IMR-90 (cell line): ENCODE measurements at places on chromosomes 5 and 9. TPM values are rescaled to one million over a fixed set of nuclear protein-coding genes. Genes with fewer than 3 reads are reported as not detected.
A peak's percentile ranks its signal among the peaks of the same experiment; 100 is the strongest.

SH3GL2 gene
- under 0.01 TPM in 1 of 2 replicates, not detected in the other for total RNA-seq

SLC46A2 gene
- total RNA-seq, result not detected in 2 replicates

GRCh38 chr9:92727716-92728700, 36.6 kb downstream of the BICD2 start:
- H3K36me3 ChIP-seq, result peaks cover 21% of the 10 kb centered on the region; the same call in 1 of the 2 replicates
- no peak for DNase-seq
- H3K4me1 ChIP-seq, result peaks cover 3% of the 10 kb centered on the region; the same call in 1 of the 2 replicates
- no peaks in the 10 kb centered on the region for H3K27me3 ChIP-seq
- no peak overlapping the region for H3K4me3 ChIP-seq

DNA sequence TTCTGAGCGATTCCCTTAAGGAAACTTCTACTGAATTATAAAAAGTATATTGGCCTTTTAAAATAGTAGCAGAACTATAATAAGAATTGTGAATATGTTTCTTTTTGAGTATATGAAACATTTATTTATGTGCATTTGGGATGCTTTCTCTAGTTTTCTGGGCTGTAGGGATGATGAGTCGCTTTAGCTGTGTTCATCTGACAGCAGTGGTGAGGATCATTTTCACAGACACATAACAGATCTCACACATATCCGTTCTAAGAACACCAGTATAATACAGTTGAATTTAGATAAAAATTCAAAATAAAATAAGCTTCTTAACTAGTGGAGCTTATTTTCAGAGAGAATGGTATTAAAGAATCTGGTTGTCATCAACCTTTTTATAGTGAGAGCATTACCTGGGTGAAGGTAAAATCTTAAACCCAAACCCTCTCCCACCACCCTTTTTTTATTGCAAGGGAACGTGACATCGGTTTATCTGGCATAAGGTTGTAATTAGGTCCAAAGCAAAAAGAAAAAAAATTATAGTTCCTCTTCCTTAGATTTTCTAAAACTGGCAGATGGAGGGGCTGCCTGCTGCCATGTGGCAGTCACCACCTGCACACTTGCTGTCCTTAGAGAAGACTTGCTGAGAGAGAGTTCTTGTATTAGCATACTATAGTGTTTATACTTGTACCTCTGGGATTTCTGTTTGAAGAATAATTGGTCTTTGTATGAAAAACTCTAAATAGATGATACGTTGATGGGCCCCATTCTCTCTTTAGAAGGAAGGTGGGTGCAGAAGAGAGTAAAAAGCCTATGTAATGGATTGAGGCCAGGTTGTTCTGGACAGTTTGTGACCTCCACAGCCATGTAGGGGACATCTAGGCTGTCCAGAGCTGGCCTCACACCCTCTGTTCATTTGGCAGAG, 86.8 kb downstream of the CAMK4 start:
- H3K4me3 ChIP-seq, result no peak overlapping the region
- no peak for DNase-seq
- no peak overlapping the region for H3K27ac ChIP-seq

DNA sequence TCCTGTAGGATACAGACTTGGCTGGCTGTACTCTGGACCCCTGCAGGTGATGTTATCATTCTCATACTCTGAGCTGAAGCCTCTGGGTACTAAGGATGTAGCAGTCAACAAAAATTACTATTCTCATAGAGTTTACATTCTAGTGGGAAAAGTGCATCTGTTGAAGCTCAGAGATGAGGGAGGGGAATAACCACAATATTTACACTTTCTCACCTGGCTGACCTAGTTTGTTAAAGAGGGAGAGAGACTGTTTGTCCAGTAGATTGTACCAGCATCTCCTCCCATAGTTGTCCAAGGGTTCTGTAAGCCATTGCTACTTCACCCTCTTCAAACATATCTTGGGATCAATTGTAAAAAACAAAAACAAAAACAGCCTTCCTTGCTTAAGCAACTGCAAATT, 33.8 kb upstream of the CHD1 start:
- no peak overlapping the region for H3K27ac ChIP-seq
- H3K4me1 ChIP-seq, result peaks cover 1% of the 10 kb centered on the region; the same call in 1 of the 2 replicates
- H3K27me3 ChIP-seq, result no peaks in the 10 kb centered on the region
- H3K4me3 ChIP-seq, result no peak overlapping the region
- DNase-seq, result no peak

DNA sequence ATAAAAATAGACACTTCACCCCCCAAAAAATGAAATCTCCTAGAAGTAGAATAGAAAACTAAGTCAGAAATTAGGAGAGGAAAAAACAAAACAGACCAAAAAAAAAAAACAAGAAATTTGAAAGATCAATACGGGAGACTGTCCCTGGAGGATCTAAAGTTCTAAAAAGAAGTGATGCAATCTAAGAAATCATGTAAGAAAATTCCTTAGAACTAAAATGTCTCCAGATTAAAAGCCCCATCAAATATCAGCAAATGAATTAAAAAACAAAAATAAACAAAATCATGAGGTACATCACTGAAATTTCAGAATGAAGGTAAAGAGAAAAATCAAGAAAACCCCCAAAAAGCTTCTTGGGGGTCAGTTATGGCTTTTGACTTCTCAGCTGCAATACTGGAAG, 13.5 kb downstream of the FNIP1 start:
- no peak overlapping the region for H3K27ac ChIP-seq
- H3K27me3 ChIP-seq, result no peaks in the 10 kb centered on the region
- DNase-seq, result no peak
- H3K4me1 ChIP-seq, result 0 out of 2 replicates have a peak, but pooled peaks cover 2% of the 10 kb centered on the region
- H3K36me3 ChIP-seq, result peaks cover 4% of the 10 kb centered on the region; the same call in 1 of the 2 replicates

DNA sequence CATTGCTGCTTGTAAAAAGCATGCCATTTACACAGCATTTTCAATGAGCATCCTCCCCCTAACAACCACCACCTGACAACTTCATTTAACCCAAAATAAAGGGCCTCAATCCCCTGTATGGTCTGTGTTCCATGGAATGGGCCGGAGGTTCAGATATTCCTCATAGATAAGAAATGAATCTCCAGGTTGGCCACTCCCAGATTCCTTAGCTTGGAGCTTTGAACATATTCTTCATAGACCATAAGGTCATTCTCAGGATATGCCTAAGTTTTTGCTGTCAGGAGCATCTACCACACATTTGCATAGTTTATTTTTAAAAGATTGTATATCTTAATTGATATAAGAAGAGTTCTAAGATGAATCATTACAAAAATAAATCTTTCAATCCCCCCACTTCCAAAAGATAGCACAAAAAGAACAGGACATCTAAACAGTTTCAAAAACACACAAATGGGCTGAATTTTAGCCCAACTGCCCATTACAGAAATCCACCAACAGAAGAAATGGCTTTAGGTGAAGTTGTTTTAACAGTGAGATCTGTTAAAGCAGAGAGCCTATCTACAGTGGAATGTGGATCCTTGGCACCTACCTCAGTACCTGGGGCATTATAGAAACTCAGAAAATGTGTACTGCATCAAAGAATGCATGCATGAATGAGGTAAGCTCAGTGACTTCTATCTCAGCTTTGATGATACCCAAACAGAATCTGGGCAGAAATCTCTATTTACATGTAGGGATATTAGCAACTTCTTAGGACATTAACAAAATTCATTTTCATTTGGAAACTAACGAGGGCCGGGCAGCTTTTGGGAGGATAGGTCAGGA, 179.8 kb downstream of the SEC61B start:
- no peak overlapping the region for H3K4me3 ChIP-seq
- no peaks in the 10 kb centered on the region for H3K27me3 ChIP-seq
- H3K4me1 ChIP-seq, result peaks cover 21% of the 10 kb centered on the region
- no peaks in the 10 kb centered on the region for H3K36me3 ChIP-seq
- H3K27ac ChIP-seq, result peak overlapping the region; percentile 44; the same call in 1 of the 2 replicates

- H3K4me1 ChIP-seq, result peaks cover 2% of the 10 kb centered on the region
- H3K27me3 ChIP-seq, result no peaks in the 10 kb centered on the region
- peak overlapping the region; percentile 13; the same call in 1 of the 2 replicates for H3K4me3 ChIP-seq
- H3K36me3 ChIP-seq, result peaks cover 6% of the 10 kb centered on the region
- peak overlapping the region; percentile 72 for H3K27ac ChIP-seq
Observed at GRCh38 chr5:59034498-59035186, 451.8 kb downstream of the RAB3C start.

DNA sequence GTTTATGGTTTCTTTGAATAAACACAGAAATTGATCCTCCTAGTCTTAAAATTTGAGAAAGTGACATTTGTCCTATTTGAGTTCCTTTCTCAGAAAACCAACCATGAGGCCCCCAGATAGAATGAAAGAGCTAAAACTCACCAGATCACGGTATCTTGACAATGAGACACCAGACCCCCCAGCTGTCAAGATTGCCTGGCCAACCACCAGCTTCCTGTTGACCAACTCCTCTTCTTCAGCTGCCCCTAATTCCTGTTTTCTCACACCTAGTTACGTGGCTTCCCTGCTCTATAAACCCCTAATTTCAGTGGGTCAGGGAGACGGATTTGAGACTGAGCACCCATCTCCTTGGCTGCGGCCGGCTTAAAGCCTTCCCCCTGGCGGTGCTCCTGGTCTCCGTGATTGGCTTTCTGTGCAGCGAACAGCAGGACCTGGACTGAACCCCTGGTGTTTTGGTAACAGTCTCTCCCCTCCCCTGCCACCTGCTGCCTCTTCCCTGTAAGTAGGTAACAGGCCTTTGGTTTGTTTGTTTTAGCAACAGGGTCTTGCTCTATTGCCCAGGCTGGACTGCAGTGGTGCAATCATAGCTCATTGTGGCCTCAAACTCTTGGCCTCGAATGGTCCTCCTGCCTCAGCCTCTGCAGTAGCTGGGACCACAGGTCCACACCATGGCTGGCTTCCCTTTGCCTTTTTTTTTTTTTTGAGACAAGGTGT, 4.8 kb upstream of the ENTPD2 start:
- no peaks in the 10 kb centered on the region for H3K36me3 ChIP-seq
- no peak overlapping the region for H3K27ac ChIP-seq
- H3K4me1 ChIP-seq, result peaks cover 3% of the 10 kb centered on the region; the same call in 1 of the 2 replicates
- H3K4me3 ChIP-seq, result no peak overlapping the region
- no peak for DNase-seq

- peak; percentile 40 for DNase-seq
- peaks cover 9% of the 10 kb centered on the region for H3K4me1 ChIP-seq
- H3K27me3 ChIP-seq, result no peaks in the 10 kb centered on the region
- no peaks in the 10 kb centered on the region for H3K36me3 ChIP-seq
Observed at GRCh38 chr9:86557918-86558317, 203.7 kb upstream of the TUT7 start.

- no peaks in the 10 kb centered on the region for H3K36me3 ChIP-seq
- H3K27me3 ChIP-seq, result no peaks in the 10 kb centered on the region
- DNase-seq, result no peak
- H3K4me3 ChIP-seq, result no peak overlapping the region
Observed at GRCh38 chr5:103270581-103270980, 12.0 kb downstream of the MACIR start.
